ENCODE measurements at places on chromosomes 3 and 15.

- DNase-seq, result no peak
These were observed 15.4 kb upstream of the KPNA1 start for GRCh38 chr3:122530164-122530563.

- DNase-seq, result no peak
These were observed 3.1 kb downstream of the CHRNB4 start for GRCh38 chr15:78637776-78638435.

DNA sequence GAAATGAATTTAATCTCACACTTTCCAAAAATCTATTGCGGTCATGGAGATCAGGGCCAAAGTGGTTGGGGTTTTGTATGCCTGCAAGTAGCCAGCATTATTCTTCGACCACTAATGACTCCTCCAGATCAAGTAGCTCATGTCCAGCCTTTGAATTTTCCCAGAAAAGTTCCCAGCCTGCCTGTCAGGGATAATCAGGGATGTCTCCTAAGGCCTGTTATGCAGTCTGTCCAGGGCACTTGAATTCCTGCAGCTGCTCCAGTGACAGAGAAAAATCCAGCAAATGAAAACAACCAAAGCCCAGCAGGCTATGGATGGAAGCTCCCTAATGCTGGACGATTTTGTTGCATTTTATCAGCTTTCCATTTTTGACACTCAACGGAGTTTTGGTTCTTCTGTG is 215.4 kb downstream of the ADAMTSL3 start:
- no peak for DNase-seq

- no peak for DNase-seq
These were observed 125.6 kb downstream of the P3H2 start for GRCh38 chr3:189995129-189995528.

DNA sequence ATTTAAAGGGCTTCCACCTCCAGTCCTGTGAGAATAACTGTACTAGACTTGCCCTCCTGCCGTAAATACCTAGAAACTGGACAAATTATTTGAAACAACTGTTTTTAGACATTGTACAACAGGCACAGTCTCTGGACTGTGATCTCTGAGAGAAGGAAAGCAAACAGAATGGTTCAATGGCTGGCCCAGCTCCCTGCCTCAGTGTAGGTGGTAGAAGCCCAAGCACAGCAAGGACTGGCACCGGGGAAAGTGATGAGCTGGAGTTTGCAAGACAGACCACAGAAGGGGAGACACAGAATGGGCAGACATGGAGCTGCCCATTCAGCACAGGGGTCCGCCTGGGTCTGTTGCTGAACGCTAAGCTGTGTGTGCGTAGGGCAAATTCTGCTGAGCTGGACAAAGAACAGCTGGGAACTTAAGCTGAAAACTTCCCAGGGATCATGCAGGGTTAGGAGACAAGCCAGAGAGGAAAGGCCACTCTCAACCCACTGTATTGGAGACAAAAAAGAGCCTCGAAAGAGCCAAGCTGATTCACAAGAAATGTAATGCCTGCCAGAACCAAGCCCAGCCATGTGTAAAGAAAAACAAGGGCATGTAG is 52.6 kb upstream of the SEC61A1 start:
- no peak for DNase-seq
